ENCODE measurements at places on chromosomes 4 and X.

- DNase-seq: no peak
- H3K27me3 ChIP-seq: no peaks in the 10 kb centered on the region
Measured at GRCh38 chr4:46924789-46925529, 15.9 kb upstream of the COX7B2 start.

- no peaks in the 10 kb centered on the region for H3K4me1 ChIP-seq
- no peak overlapping the region for H3K27ac ChIP-seq
- H3K4me3 ChIP-seq: no peak overlapping the region
- H3K36me3 ChIP-seq: no peaks in the 10 kb centered on the region
- H3K27me3 ChIP-seq: no peaks in the 10 kb centered on the region
Measured at GRCh38 chrX:107574054-107574683, 54.1 kb upstream of the PRPS1 start.

DNA sequence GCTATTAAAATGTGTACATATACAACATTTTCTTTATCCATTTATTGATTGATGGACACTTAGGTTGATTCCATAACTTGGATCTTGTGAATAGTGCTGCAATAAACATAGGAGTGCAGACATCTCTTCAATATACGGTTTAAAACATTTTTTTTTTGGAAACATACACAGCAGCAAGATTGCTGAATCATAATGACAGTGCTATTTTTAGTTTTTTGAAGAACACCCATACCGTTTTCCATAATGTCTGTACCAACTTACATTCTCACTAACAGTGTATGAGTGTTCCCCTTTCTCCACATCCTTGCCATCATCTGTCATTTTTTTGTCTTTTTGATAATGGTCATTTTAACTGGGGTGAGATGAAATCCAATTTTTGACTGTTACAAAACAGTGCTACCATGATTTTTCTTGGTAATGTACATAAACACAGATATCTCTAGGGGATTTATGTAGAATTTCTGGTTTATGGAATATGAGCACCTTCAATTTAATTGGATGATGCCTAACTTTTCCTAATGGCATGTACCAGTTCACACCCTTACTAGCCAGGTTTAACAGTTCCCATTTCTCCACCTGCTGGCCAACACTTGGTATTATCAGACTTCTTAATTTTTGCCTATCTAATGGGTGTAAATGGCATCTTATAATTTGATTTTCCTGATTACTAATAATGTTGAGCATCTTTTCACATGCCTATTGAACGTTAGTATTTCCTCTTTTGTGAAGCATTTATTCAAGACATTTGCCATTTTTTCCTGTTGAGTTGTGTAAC lies 21.0 kb upstream of the TMSB15B start:
- H3K27me3 ChIP-seq: no peaks in the 10 kb centered on the region
- H3K36me3 ChIP-seq: peaks cover 5% of the 10 kb centered on the region
- DNase-seq: peak; percentile 32

DNA sequence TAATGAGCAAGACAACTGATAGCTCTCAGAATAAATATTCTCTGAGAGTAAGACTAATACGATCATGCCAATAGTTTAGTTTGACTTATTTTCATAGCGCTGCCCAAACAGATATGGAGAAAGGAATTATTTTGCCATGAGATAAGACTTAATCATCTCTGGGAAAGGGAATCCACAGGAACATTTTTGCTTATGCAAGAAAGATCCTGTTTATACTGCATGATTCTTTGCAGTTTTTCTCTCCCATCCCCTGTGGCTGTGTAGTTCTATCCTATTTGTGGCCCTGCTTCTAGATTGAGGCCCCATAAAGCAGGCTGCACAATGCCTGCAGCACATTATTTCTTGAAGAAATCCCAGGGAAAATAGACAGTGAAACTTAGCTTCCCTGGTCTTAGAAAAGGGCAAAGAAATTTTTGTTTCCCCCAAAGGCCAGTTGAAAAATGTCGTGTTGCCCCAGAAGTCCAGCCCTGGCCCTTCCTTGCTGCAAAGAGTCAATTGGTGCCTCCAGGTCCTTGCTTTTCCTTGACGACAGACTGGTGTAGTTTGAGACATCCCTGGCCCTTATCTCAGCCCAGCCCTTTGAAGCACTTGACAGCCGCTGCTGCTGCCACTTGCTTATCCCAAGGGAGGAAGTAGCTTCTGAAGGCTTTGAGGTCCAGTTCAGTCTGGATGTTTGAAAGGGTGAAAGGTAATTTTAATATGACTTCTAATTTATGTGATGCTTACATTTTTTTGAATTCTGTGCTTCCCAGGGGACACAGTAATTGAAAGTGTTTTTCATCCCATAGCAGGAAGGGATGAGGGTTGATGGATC lies 45.0 kb upstream of the SH3RF1 start:
- H3K27ac ChIP-seq: no peak overlapping the region
- no peaks in the 10 kb centered on the region for H3K36me3 ChIP-seq
- no peak for DNase-seq
- H3K4me3 ChIP-seq: no peak overlapping the region
- H3K4me1 ChIP-seq: no peaks in the 10 kb centered on the region

DNA sequence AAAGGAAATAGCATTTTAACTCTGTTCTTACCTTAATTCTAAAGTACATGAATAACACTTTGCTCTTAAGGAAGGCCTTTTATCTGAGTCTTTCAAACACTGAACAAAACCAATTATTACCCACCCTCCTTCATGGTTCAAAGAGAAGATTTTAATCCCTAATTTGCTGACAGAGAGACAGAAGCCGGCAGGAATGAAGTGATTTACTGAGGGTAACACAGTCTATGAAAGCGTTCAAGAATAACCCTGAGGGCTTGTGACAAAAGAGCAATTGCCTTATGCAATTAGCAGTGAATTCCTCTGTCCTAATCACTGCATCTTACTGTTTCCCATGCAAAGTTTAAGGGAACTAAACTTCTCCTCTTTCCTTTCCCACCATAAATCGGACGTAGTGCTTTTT lies 144.1 kb downstream of the PACRGL start:
- H3K27me3 ChIP-seq: peaks cover 2% of the 10 kb centered on the region
- DNase-seq: no peak
- H3K27ac ChIP-seq: no peak overlapping the region
- H3K4me1 ChIP-seq: no peaks in the 10 kb centered on the region

DNA sequence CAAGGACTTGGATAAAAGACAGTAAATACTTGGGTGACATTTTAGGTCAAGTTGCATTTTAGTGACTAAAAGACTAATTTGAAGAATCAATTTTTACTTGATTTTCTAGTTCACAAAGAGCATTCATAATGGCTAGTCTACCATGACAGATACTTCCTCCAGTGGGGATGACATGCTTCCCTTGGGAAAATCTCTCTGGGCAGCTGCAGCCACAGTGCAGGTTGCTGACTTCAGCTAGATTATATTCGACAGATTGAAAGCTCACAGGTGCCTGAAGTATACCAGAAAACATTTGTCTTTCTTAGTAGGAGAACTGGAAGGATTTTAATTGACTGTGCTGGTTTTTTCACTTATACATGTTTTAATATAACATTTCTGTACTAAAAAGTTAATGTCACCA lies 209.6 kb upstream of the MAGEB2 start:
- H3K36me3 ChIP-seq: no peaks in the 10 kb centered on the region
- no peak overlapping the region for H3K4me3 ChIP-seq
- no peak overlapping the region for H3K27ac ChIP-seq
- no peaks in the 10 kb centered on the region for H3K27me3 ChIP-seq
- H3K4me1 ChIP-seq: no peaks in the 10 kb centered on the region

DNA sequence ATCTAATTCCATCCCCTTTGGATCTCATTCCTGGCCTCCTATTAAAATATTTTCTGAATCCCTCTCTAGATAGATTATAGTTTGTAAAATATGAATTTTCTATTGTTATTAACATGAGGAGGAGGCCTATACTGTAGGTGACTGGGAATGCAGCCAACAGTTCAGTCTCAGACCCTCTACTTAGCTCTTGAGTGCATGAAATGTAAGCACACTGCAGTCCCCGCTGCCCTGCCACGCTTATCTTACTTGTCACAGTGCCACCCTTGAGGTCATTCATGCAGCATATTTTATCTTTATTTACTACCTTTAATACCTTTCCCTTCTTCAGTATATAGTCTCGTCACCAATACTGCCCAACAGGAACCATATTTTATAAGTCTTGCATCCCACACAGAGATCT lies 151.0 kb downstream of the CAMK2D start:
- no peak for DNase-seq
- H3K36me3 ChIP-seq: peaks cover 46% of the 10 kb centered on the region
- peaks cover 47% of the 10 kb centered on the region for H3K4me1 ChIP-seq
- H3K27ac ChIP-seq: no peak overlapping the region
- H3K27me3 ChIP-seq: no peaks in the 10 kb centered on the region

DNA sequence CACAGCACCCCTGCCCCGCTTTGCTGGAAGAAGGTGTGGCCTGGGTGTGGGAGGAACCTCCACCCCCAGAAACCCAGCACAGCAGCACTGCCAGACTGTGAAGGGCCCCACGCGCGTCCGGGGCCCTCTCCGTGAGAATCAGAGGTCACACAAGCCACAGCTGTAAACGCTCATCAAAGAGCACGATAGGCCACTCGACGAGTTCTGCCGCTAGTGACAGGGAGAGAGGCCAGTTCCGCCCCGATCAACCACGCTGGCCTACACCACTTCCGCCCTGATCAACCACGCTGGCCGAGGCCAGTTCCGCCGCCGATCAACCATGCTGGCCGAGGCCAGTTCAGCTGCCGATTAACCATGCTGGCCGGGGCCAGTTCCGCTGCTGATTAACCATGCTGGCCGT lies 25.9 kb upstream of the ADRA2C start:
- H3K4me1 ChIP-seq: no peaks in the 10 kb centered on the region
- no peak overlapping the region for H3K4me3 ChIP-seq
- peaks cover 19% of the 10 kb centered on the region for H3K27me3 ChIP-seq
- H3K36me3 ChIP-seq: no peaks in the 10 kb centered on the region
- no peak overlapping the region for H3K27ac ChIP-seq

- no peak overlapping the region for H3K27ac ChIP-seq
- no peaks in the 10 kb centered on the region for H3K27me3 ChIP-seq
- no peak overlapping the region for H3K4me3 ChIP-seq
- H3K36me3 ChIP-seq: no peaks in the 10 kb centered on the region
Measured at GRCh38 chrX:57925806-57926205, 15.5 kb upstream of the ZXDA start.

GRCh38 chrX:70754169-70754848 lies 154.2 kb downstream of the TEX11 start:
- peaks cover 11% of the 10 kb centered on the region for H3K4me1 ChIP-seq
- no peaks in the 10 kb centered on the region for H3K36me3 ChIP-seq
- no peak overlapping the region for H3K27ac ChIP-seq
- DNase-seq: no peak

DNA sequence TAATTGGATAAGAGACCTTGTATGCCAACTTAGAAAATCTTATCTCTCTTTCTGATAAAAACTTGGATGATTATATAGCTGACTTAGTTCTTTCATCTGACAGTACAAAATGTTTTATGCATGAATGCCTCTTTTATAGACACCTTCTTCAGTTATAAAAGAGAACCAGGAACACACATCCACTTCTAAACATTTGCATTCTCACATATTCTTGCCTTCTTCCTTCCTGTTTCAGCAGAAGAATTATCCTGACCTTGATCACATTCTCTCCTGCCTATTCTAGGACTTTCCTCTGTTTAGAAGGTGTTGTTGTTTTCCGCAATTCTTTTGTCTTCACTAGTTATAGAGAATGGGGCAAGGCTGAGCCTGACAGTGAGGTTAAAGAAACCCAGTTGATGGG lies 80.9 kb downstream of the LARP7 start:
- H3K27me3 ChIP-seq: peaks cover 22% of the 10 kb centered on the region
- H3K4me3 ChIP-seq: no peak overlapping the region
- no peaks in the 10 kb centered on the region for H3K36me3 ChIP-seq
- H3K4me1 ChIP-seq: no peaks in the 10 kb centered on the region

DNA sequence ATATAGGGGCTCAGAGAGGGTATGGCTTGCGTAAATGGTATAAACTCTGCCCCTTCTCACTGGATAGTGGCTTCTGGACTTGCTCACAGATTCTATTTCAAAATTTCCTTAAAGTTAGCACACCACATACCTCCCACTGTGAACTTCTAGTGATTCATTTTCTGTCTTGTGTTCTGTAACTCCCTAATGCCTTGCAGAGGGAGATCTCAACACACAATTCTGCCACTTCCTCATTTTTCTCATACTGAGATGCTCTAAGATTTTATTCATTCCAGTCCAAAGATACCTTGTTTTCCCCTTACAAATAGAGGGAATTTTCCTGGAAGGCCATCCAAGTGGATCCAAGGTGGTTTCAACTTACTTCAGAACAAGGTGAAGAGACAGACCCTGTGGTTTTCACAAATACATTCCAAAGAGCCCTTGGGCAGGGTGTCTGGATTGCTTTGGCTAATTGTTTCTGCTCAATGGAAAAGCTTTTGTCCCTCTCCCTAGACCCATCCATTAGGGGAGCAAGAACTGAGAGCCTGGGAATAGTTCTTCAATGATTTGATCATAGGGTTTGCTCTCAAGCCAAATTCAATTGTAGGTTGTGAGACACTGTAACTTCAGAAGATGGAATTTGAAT lies 52.1 kb upstream of the CAPN6 start:
- no peak for DNase-seq
- no peak overlapping the region for H3K4me3 ChIP-seq
- H3K4me1 ChIP-seq: no peaks in the 10 kb centered on the region
- H3K36me3 ChIP-seq: no peaks in the 10 kb centered on the region

All from naive thymus-derived CD8-positive, alpha-beta T cell (primary cell).